Hematopoietic multipotent progenitor cell treated with erythropoietin and hydrocortisone succinate and interleukin-3 and kit ligand, for 17 days (in vitro differentiated cells): ENCODE measurements at places on chromosomes 16 and 17.

- DNase-seq: no peak
Observed at GRCh38 chr17:27455236-27455913, 873 bp upstream of the KSR1 start.

- DNase-seq: no peak
Observed at GRCh38 chr17:75694536-75694935, 26.7 kb upstream of the ITGB4 start.

DNA sequence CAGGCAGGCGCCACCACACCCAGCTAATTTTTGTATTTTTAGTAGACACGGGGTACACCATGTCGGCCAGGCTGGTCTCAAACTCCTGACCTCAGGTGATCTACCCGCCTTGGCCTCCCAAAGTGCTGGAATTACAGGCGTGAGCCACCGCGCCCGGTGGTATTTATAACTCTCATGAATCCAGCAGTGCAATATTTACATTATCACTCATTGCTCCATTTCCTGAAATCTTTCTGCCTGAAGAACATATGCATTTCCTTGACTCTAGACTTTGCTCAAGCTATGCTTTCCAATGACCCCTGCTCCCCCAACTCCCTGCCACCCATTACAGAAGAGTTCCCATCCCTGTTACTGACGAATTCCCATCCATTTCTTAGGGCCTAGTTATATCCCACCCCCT, 19.7 kb upstream of the NDUFAB1 start:
- no peak for DNase-seq

- DNase-seq: peak; percentile 17
Observed at GRCh38 chr17:29252101-29252791, 5.6 kb downstream of the CRYBA1 start.

DNA sequence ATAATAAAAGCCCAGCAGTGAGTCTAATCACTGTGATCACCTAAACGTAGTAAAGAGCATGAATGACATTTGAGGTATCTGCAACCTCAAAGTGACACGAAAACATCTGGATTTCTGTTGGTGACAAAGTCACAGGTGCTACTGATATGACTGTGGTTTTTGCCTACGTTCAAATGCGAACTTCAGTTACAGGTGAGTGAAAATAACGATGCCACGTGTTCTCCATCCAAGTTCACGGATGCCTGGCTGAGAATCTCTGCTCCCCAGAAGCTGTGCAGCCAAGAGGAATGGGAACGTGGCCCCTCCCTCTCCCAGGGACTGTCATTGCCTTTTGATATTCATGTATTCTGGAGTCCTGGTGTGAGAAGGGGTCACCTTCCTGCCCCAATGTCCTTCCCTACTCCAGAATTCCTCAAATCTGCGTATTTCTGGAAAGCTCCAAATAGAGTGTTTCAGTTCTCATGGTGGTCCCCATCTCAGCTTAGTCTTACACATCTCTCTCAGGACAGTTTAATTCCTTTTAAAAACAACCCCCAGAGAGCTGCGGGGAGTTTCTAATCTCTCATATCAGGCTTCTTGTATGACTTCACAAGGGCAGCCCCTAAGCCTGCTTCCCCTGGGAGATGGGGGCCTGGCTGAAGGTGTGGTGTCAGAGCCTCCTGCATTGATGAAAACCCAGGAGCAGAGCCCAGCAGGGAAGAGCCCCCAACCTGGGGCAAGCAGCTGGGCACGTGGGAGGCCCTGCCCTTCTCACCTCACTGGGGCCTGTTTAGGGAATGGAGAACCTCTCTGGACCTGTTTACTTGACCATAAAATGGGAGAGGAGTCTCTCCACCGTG, 25.8 kb downstream of the PIK3R5 start:
- no peak for DNase-seq

DNA sequence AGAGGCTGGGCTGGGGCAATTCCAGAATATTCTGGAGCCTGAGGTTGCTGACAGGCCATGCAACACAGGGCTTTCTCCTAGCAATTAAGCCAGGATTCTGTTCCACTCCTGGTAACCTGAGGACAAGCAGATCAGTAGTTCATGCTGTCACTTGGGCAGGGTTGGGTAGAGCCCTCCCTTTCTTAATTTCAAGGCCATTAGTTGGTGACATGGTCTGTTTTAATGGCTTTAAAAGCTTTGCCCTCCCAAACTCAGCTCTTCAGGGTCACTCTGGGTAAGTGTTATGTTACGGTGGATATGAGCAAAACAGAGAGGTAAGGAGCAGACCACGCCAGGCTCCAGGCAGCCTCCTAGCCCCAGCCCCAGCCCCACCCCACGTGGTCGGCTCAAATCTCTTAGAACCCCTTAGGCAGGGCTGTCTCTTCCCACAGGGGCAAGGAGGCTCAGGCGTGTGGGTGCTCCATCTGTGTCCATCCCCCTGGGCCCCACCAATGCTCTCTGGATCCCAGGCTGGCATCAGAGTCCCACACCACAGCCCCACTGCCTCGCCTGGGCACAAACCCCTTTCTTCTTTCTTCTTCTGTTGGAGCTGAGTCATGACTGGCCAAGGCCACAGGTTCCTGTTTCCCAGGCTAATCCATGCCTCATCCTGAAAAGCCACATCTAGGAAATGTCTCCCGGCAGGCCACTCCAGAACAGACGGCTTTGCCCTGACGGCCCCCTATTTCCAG, 27.5 kb downstream of the CEP295NL start:
- DNase-seq: no peak

DNA sequence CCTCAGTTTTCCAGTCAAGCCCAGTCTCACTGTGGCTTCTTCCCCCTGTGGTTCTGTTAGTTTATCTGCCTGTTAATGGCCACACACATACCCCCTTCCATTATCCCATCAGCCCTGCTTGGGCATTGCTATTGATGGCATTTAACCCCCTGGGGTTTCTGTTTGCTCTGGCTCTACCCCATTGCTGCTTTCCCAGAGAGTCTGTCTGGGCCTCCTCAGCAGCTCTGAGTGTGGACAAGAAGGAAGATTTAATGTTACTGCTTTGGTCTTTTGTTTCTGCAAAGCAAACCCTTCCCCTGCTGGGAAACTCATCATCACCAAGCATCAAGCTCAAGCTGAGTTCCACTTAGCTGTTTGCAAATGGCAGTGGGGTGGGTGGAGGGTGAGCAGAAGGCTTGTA, 162.7 kb downstream of the CCT6B start:
- DNase-seq: no peak

GRCh38 chr17:17666111-17666714, 15.0 kb upstream of the RAI1 start:
- no peak for DNase-seq

DNA sequence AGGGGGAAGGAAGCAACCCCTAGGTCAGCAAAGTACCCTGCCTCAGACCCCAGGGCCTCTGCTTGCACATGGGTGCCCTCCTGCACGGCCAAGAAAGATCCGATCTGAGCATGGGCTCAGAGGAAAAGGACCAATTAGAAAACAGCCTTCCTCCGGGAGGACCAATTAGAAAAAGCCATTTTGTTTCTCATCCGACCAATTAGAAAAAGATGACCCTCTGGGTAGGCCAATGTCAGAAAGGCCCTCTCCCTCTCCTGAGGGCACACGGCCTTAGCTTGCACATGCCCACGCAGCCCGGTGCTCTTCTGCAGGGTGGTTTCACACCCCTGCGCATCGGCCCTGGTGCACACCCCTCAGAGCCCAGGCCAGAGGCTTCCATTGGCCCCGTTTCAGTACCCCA, 5.1 kb upstream of the CISD3 start:
- DNase-seq: no peak

DNA sequence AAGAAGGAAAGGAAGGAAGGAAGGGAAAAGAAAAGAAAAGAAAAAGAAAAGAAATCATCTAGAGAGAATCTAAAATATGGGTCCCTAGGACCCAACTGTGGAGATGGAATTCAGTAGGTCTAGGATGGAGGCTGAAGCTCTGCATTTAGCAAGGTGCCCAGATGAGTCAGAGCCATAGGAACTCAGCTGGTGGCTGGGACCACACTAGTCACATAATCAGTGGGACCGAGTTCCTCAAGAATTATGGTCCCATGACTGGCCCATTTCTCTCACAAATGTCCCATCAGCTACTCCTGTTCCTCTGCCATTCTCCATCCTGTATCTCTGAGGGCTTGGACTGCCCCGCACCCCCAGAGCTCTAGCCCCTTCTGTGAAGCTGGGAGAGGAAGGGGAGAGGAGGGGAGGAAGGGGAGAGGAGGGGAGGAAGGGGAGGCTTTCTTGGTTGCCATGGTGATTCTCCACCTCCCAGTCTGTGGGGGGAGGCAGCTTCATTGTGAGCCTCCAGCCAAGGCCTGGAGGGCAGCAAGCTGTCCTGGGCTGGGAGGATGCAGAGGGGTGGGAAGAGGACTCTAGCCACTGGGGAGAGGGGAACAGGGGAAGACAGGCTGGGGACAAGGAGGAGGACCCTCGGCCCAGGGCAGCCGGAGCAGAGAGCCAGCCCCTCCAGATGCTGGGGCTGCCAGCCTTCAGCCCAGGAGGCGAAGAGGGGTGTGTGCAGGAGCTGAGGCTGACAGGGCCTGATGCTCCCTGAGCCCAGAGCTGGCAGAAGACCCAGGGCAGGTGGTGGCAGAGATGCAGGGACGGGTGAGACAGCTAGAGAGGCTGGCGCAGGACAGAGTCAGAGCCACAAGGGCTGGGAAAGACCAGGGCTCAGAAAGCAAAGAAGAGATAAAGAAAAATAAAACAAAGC, 37.8 kb upstream of the LHX1 start:
- DNase-seq: no peak

- no peak for DNase-seq
Observed at GRCh38 chr17:63611354-63611753, 10.7 kb downstream of the TACO1 start.

- no peak for DNase-seq
Observed at GRCh38 chr17:31523862-31524730, 132.6 kb downstream of the RAB11FIP4 start.

DNA sequence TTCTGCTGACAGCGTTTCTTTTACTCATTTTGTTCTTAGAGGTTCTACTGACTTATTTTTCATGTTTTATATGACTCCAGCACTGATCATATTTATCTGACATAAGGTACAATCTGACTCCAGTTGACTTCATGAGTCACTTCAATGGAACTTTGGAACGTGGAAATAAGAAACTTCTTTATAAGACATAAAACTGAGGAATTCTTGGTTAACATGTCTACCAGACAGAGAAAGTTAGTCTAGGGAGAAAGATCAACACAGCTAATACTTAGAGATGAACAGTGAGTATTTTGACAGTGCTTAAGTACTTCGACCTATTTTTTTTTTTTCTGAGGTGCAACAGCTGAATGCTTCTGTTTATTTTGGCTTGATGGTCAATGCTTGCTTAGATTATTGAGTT, 679.5 kb downstream of the KCNJ2 start:
- no peak for DNase-seq

- DNase-seq: no peak
Observed at GRCh38 chr17:47192554-47192953, 3.5 kb upstream of the CDC27 start.

DNA sequence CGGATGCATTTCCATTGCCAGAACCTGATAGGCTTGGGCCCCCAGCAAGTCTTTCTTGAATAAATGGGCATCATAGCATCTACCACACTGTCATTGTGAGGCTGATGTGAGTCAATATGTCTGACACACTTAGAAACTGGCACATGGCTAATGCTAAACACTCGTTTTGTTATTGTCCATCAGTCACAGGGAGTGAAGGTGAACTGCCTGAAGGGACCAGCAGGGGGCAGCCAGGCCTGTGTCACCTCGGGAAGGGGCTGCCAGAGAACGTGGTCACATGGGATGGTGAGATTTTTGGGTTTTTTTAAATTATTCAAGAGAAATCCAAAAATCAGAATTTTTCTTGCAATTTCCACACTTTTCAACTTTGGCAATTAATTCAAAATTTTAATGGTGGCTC, 831 bp upstream of the RCVRN start:
- DNase-seq: no peak

DNA sequence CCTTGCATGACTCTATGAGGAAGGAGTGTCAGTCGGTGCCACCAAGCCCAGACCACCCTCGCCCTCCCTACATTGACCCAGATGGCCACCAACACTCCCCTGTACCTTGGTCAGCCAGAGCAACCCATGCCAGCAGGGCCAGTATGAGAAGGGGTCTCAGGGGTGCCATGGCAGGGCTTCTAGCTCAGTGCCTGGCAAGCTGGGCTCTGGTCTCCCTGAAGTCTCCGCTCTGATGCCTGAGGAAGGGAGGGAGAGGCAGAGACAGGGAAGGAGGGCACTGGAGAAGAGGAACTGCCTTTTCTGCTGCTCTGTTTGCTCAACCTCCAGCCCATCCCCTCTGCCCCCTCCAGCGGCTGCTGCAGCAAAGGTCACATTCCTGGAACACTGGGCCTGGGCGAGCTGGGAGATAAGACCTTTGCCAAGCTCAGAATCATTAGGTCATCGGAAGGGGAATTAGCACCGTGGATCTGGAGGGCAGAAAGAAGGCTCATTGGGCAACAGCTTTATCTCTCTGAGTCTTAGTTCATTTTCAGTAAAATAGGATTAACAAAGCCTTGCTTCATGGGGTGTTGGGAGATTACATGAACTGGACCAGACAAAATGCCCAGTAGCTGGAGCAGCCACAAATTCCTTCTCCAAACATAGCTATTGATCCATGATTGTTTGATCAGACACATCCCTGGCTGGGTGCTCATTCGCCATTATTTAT, at the start of gene VTN:
Gene VTN (minus strand): TSS at position 273 of the 709 bp plus-strand sequence. CDS start 104 bp downstream, at position 169.
- no peak for DNase-seq

DNA sequence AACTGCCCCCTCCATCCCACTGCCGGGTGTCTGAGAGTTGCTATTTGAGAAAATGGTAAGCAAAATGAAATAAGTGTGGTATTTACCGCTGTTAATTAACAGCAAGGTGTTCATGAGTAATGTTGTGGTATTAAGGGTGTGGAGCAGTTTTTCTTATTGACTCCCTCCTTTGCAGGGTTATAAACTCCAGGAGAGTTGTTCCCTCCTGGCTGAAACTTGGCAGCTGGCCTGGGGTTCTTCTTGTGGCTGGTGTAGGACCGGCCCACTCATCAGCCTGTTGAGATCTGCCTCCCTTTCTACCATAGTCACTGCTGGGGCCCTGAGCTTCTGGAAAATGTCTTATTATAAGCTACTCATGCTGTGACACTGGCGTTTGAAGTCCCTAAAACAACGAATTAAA, 128.6 kb downstream of the SOX9 start:
- no peak for DNase-seq

- no peak for DNase-seq
Observed at GRCh38 chr17:27535178-27535928, 79.1 kb downstream of the KSR1 start.
